ENCODE measurements at places on chromosomes 1 and 21. TPM values are rescaled to one million over a fixed set of nuclear protein-coding genes. Genes with fewer than 3 reads are reported as not detected.

The GNG4 gene
- total RNA-seq: not detected

The RNU1-3 gene
- 9,391 TPM for total RNA-seq

The ADGRL2 gene
- total RNA-seq: 37.9 TPM

The KRTAP19-1 gene
- total RNA-seq: not detected

The ADIPOR1 gene
- total RNA-seq: 76.6 TPM

The FAM43B gene
- 3.0 TPM for total RNA-seq

The ANXA9 gene
- not detected for total RNA-seq

The CACNA1S gene
- total RNA-seq: not detected

The CAPZB gene
- total RNA-seq: 222 TPM

The ESPN gene
- total RNA-seq: 0.56 TPM

The RBM15 gene
- 13.9 TPM for total RNA-seq

The RIMKLA gene
- 7.6 TPM for total RNA-seq

The RGS13 gene
- total RNA-seq: 0.30 TPM

The SLC50A1 gene
- total RNA-seq: 7.1 TPM

The PDZK1IP1 gene
- total RNA-seq: not detected

DNA sequence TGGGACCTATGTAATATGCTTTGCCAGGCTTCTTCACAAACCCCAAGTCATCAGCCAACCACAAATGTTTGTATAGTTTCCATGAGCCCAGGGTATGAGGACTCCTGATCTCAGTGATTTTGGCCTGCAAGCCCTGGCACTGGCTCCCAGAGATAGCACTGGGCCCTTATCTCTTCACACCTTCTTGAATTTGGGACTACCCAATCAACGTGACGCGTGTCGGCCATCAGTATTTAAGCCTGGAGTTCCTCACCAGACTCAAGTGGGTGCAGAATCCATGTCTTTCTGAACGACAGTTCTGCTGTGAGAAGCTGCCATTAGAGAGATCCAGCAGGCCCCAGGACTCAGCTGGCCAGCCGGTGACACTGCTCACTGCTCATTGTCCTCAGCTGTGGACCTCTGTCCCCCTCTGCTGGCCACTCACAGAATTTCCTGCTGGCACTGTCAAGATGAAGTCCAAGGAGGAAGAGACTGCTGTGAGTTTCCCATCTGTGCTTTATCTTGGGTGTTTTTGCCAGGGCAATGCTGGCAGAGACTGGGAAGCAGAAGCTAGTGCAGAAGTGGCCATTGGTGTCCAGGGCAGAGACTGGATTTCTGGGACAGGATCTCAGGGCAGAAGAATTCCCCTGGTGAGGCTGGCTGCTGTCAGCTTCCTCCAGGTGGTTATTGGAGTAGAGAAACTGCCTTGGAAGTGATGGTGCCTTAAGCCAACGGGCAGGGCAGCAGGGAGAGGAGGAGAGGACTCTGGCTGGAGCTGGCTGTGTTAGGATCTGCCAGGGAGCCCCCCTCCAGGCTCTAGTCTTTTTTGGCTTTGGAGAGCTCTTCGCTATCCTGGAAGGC is 28.4 kb downstream of the TMCC2 start:
- DNase-seq: peak; percentile 94

DNA sequence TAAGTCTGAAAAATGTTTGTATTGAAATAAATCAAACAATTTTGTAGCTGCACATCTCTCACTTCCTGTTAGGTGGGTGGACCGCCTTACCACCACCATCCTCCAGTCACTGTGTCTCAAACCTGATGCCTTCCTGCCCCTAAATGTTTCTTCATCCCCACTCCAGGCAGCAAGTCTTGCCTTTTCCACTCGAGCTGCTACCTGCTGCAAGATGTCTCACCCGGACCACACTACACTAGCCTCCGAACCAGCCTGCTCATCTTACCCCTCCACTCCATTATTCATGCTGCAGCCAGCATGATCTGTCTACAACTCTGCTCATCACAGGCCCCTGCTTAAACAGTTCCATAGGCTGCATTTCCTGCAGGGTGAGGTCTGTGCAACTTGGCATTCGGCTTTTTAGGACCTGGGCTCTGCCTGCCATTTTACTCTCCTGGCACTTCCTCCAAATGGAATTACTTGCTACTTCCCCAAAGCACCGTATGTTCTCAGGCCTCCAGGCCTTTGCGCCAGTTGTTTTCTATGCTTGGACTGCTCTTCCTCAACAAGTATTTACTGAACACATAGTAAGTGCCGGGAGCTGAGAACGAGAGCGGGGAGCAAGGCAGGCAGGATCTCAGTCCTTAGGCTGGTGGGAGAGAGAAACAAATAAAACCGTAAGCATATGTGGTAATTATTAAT is 5.2 kb upstream of the SF3A3 start:
- DNase-seq: no peak

DNA sequence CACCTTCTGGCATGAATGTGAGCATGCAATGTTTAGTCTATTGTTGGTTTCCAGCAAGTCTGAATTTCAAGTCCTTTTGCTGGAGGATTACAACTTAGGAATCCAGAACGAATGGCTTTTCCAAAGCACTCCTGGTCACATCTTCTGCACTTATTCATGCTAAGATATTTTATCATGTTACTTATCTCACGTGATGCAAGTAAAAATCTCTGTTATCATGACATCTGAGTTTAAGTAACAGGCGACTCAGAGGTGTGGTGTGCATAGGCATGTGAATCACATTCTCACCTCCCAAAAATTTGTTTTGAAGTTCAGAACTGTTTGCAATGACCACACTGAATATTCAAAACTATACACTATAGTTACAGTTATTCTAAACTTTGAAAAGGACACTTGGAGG is 204.8 kb upstream of the FGGY start:
- DNase-seq: no peak

DNA sequence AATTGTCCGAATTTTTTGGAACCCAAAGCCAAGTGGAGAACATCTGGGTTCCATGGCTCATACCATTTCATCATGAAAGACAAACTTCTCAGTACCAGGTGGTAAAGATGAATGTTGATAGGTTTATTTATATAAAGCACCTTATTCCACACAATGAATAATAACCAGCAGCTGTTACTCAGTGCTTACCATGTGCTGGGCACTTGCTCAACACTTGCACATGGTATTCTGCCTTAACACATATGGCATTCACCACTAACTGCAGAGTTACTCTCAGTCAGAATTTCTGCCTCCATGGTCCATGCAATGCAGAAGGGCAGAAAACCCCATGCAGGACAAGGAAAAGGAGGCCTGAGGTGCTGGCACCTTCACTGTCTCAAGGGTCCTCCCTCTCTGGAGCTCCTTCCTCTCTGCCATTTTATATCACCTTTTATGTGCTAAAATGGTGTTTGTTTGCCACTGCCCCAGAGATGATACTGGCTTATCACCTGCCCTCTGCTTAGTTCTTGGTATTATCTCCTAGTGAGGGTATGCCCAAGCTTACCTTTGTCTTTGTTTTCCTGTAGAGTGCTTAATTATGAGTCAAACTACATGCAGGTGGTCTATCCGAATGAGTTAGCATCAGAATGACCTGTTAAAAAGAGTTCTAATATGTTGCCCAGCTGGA is 76.7 kb upstream of the ZNF326 start:
- no peak for DNase-seq

- no peak for DNase-seq
Measured at GRCh38 chr1:161309868-161310267, at the start of gene MPZ. TSS of gene MPZ (minus strand) at chr1:161309968. CDS start at chr1:161309905, 63 bp downstream.

DNA sequence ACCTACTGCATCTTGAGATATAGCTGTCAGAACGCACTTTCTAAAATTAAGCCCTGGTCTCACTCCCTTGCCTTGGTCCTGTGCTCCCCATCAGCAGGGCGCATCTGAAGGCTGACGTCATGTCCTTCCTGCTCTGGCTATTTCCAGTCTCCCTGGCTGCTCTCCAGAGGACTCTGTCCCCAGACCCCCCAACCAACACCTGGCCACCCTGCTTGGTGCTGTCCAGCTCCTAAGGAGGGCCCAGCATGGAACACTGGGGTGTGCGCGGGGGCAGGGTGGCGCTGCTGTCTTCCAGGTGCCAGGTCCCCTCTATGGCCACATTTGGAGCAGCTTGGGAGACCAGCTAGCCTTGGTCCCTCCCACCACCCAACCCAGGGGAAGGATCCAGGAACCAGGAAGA is 8.3 kb downstream of the TNNT2 start:
- no peak for DNase-seq

DNA sequence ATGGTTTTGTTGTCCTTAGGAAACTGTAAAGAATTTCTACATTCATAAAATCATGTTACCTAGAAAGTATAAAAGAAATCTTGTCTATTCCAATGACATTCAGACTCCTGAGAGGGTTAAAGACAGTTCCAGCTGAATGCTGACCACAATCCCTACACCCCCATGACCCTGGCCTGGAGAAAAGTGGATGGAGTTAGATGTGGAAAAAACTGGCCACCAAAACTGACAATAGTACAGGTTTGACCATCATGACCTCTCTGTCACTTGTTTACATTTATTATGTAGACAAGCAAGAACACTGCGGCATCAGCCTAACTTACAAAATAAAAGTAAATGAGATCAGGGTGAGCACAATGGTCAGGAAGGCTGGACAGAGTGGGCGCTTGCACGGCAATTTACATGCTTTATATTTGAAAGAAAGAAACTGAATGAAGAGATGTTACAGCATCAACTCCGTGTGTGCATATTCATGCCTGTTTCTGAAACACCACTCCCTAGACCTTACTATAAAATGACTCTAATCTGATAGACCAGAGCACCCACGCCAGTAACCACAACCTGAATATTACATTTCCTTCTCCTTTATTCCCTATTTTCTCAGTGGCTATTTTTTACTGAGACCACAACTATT is 116.0 kb downstream of the ESRRG start:
- no peak for DNase-seq

DNA sequence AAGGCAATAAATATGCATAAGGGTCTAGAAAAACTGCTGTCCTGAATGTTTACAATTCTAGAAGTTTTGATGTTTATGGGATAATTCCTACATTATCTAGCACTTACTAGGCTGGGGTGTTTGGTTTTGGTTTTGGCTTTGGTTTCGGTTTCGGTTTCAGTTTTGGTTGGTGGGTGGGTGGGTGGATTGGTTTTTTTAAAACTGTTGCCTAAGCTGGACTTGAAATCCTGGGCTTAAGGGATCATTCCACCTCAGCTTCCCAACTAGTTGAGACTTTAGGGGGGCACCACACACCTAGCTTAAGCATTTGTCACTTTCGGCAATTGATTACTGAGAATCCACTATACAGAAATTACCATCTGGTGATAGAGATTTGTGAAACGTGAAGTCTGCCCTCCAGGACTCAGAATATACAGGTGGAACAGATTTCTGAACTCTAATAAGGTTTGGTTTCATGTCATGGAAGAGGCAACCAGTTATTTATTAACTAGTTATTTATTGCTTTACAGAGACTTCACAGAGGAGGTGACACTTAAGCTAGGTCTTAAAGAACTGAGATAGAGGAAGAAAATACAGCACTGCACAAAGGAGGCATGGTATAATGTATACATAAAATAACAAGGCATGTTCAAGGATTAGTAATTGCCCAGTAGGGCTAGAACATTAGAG is 69.6 kb downstream of the PIK3R3 start:
- no peak for DNase-seq

GRCh38 chr1:184483101-184483683 is 96.4 kb downstream of the C1orf21 start:
- DNase-seq: no peak

DNA sequence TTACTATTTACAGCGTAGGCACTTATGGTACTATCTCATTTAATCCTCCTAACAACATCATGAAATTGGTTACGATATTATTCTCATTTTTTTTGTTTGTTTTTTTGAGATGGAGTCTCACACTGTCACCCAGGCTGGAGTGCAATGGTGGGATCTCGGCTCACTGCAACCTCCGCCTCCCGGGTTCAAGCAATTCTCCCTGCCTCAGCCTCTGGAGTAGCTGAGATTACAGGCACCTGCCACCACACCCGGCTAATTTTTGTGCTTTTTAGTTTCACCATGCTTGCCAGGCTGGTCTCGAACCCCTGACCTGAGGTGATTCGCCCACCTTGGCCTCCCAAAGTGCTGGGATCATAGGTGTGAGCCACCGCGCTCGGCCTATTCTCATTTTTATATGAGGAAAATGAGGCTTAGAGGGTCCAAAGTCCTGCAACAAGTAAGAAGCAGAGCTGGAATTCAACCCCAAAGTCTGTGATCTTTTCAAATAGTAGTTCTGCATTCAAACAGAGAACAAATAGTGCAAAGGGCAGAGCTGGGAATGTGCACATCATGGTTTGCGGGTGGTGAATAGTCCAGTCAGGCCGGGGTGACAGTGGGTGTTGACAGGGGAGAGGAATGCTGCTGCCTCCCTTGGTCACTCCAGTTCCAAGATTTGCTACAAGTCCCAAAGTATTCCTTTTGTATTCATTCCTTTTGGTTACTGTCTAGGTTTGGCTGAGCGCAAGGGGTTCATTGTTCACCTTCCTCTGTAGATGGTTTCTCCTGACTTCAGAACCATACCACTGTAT is 4.6 kb downstream of the PRUNE1 start:
- no peak for DNase-seq

GRCh38 chr1:209395169-209395568 is 188.3 kb upstream of the CAMK1G start:
- DNase-seq: no peak

DNA sequence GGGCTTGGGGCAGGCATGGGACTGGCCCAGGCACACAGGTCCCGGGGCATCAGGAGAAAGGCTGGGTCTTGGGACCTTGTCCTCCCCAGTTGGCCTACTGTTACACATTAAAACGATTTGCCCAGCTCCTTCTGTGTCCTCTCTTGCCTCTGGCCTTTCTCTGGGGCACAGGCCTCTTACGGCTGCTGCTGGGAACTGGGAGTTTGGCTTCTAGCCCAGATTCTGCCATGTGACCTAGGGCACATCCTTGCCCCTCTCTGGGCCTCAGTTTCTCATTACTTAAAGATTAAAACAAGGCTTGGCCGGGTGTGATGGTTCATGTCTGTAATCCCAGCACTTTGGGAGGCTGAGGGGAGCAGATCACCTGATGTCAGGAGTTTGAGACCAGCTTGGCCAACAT is 14.0 kb downstream of the KDF1 start:
- DNase-seq: no peak

DNA sequence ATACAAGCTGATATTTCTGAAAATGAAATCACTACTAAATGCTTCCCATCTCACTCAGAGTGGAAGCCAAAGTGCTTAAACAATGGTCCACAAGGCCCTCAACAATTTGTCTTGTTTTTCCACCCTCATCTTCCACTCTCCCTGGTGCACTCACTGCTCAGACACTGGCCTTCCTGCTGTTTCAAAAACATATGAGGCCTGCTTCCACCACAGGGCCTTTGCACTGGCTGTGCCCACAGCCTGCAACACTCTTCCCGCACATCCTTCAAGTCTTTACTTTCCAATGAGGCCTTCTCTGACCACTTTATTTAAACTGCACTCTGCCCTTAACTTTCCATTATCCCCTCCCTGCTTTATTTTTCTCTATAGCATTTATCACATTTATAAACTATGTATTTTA is 53.8 kb downstream of the SYNJ1 start:
- no peak for DNase-seq
